ENCODE measurements at places on chromosomes 16 and 17.

DNA sequence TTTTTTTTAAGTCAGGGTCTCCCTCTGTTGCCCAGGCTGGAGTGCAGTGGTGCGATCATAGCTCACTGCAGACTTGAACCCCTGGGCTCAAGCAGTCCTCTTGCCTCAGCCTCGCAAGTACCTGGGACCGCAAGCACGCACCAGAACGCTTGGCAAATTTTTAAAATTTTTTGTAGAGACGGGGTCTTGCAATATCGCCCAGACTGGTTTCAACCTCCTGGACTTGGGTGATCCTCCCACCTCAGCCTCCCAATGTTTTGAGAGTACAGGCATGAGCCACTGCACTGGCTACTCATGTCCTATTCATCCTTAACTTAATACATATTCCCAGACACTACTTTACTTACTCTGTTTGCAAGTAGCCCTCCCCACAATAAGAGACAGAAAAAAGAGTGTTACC lies 16.3 kb upstream of the RBL2 start:
- no peak for DNase-seq

GRCh38 chr16:2769675-2770056 lies 7.4 kb downstream of the ELOB start:
- no peaks in the 10 kb centered on the region for H3K4me1 ChIP-seq
- peaks cover 85% of the 10 kb centered on the region for H3K36me3 ChIP-seq
- H3K27me3 ChIP-seq: no peaks in the 10 kb centered on the region
- no peak overlapping the region for H3K27ac ChIP-seq
- no peak overlapping the region for H3K4me3 ChIP-seq
- DNase-seq: no peak

GRCh38 chr17:78039581-78039980 lies 81.1 kb downstream of the TNRC6C start:
- peaks cover 17% of the 10 kb centered on the region for H3K36me3 ChIP-seq
- no peaks in the 10 kb centered on the region for H3K27me3 ChIP-seq
- H3K27ac ChIP-seq: no peak overlapping the region
- H3K4me1 ChIP-seq: no peaks in the 10 kb centered on the region
- H3K4me3 ChIP-seq: no peak overlapping the region

GRCh38 chr16:49419862-49420261 lies 46.3 kb downstream of the C16orf78 start:
- H3K36me3 ChIP-seq: no peaks in the 10 kb centered on the region
- H3K4me3 ChIP-seq: no peak overlapping the region
- H3K27ac ChIP-seq: no peak overlapping the region
- H3K4me1 ChIP-seq: peaks cover 4% of the 10 kb centered on the region
- H3K27me3 ChIP-seq: no peaks in the 10 kb centered on the region

- DNase-seq: no peak
- no peak overlapping the region for H3K27ac ChIP-seq
- no peaks in the 10 kb centered on the region for H3K27me3 ChIP-seq
- peaks cover 5% of the 10 kb centered on the region for H3K4me1 ChIP-seq
- no peaks in the 10 kb centered on the region for H3K36me3 ChIP-seq
Observed at GRCh38 chr17:61009663-61010062, 332.0 kb downstream of the BCAS3 start.

- no peak overlapping the region for H3K4me3 ChIP-seq
- peaks cover 52% of the 10 kb centered on the region for H3K4me1 ChIP-seq
- no peaks in the 10 kb centered on the region for H3K27me3 ChIP-seq
Observed at GRCh38 chr16:72844225-72844920, 203.6 kb downstream of the ZFHX3 start.

DNA sequence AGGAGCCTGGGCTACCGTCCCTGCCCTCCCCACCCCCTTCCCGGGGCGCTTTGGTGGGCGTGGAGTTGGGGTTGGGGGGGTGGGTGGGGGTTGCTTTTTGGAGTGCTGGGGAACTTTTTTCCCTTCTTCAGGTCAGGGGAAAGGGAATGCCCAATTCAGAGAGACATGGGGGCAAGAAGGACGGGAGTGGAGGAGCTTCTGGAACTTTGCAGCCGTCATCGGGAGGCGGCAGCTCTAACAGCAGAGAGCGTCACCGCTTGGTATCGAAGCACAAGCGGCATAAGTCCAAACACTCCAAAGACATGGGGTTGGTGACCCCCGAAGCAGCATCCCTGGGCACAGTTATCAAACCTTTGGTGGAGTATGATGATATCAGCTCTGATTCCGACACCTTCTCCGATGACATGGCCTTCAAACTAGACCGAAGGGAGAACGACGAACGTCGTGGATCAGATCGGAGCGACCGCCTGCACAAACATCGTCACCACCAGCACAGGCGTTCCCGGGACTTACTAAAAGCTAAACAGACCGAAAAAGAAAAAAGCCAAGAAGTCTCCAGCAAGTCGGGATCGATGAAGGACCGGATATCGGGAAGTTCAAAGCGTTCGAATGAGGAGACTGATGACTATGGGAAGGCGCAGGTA lies 762 bp downstream of the CDK12 start:
- no peak for DNase-seq
- peaks cover 28% of the 10 kb centered on the region for H3K36me3 ChIP-seq
- H3K27ac ChIP-seq: no peak overlapping the region
- no peaks in the 10 kb centered on the region for H3K27me3 ChIP-seq
- H3K4me3 ChIP-seq: peak overlapping the region; percentile 85

All from neuronal stem cell (in vitro differentiated cells).